ENCODE measurements at places on chromosomes 11 and 22.

- no peaks in the 10 kb centered on the region for H3K36me3 ChIP-seq
- no peak for DNase-seq
- no peaks in the 10 kb centered on the region for H3K4me1 ChIP-seq
These were observed 8.6 kb upstream of the ARHGAP8 start for GRCh38 chr22:44743804-44744211.

DNA sequence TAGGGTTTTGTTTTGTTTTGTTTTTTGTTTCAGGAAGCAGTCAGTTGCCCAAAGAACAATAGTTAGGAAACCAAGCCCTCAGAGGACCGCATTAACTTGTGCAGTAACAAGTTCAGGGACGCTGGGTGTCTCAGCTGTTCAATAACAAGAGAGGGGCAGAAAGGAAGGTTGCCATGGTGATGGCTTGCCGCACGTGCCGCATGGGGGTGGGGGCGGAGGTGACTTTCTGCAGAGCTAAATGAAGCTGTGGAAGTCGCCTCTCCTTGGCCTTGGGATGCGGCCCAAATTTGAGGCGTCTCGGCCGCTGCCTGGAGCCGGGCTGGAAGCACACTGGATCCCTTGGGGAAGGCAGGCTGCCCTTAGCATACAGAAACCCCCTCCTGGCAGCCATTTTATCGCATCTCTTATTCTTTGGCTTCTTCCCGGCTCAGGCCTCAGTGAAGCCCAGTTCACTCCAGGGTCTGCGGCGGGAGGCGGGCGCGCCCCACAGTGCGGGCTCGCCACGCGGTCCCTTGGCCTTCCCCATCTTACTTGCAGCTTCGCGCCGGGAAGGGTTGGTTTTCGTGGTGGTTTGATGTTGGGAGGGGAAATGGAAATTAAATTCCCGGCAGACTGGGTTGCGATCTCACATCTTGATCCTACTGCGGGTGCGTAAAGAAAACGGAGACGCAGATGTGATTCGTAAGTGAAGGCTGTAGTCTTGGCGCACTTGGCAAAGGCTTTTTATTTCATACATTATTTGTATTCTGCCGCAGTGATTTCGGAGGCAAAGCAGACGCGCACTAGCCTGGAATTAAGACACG, 94.3 kb downstream of the SLC17A6 start:
- peaks cover 35% of the 10 kb centered on the region for H3K27me3 ChIP-seq
- peak; percentile 2 for DNase-seq
- H3K4me3 ChIP-seq: peak overlapping the region; percentile 45
- peaks cover 14% of the 10 kb centered on the region for H3K4me1 ChIP-seq
- H3K36me3 ChIP-seq: no peaks in the 10 kb centered on the region

DNA sequence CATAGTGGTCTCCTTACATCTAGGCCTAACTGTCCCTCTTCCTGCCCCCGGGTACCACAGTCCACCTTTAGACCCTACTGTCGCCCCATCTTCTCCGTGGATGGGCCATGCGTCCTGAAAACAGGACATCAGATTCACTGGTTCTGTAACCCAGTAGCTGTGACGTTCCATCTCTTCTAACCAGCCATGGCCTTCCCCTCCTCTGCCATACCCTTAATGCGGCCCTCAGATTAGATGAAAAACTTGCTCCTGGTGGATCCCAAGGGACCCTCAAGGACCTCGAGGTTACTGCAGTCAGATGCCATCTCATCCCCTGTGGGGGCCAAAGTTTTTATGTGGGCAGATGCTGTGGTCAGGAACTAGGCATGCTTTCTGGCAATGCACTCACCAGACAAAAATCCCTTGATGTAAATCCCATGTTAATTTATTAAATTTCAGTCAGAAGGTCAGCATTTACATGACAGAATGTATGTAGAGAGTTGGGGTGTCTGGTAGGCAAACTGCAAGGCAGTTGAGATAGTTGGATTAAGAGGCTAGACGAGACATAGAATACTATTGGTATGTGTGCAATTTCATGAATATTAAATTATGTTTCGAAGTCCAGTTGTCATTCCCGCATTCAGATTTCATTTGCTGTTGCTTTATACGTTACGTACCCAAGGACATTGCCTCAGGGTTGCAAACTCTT, 64.3 kb downstream of the WNT11 start:
- H3K27ac ChIP-seq: no peak overlapping the region
- peaks cover 3% of the 10 kb centered on the region for H3K36me3 ChIP-seq
- H3K4me3 ChIP-seq: no peak overlapping the region
- DNase-seq: no peak

- H3K27ac ChIP-seq: peak overlapping the region; percentile 76
- H3K36me3 ChIP-seq: peaks cover 36% of the 10 kb centered on the region
- DNase-seq: no peak
- H3K4me3 ChIP-seq: no peak overlapping the region
- no peaks in the 10 kb centered on the region for H3K27me3 ChIP-seq
- peaks cover 13% of the 10 kb centered on the region for H3K4me1 ChIP-seq
These were observed 39.7 kb downstream of the ACAT1 start for GRCh38 chr11:108160970-108161566.

DNA sequence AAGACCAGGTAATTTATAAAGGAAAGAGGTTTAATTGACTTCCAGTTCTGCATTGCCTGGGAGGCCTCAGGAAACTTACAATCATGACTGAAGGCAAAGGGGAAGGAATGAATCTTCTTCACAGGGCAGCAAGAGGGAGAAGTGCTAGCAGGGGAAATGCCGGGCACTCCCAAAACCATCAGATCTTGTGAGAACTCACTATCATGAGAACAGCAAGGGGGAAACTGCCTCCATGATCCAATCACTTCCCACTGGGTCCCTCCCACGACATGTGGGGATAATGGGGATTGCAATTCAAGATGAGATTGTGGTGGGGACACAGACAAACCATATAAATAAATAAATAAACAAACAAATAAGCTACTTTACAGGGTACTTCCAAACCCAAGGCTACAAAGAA, 28.8 kb upstream of the EXPH5 start:
- H3K36me3 ChIP-seq: no peaks in the 10 kb centered on the region
- H3K4me1 ChIP-seq: peaks cover 35% of the 10 kb centered on the region
- no peak overlapping the region for H3K27ac ChIP-seq
- peaks cover 16% of the 10 kb centered on the region for H3K27me3 ChIP-seq

DNA sequence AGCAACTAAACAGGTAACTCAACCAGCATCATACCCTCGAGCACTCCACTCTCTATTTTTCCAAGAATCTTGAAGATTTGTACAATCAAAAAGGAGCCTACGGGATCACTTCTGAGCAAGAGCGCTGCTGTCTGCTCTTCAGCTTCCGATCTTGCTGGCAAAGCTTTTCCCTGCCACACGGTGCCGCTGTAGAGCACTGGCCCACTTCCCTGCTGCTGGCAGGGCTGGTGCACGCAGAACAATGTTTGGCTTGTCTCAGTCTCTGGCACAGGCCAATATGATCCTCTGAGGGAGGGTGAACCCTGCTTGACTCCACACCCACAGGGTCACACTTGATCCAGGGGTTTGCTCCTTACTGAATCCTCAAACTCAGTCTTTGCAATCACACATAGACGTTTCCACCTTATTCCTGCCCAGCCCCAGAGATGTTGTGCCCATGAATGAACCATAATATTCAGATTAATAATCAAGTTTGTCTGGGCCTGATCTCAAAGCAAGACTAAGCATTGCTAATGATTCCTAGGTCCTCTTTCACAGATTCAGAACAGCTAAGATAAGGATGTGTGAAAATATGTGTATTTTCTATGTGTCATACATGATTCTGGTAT, 536.6 kb downstream of the SOX6 start:
- no peak overlapping the region for H3K4me3 ChIP-seq
- peaks cover 14% of the 10 kb centered on the region for H3K4me1 ChIP-seq
- H3K36me3 ChIP-seq: no peaks in the 10 kb centered on the region
- H3K27me3 ChIP-seq: peaks cover 11% of the 10 kb centered on the region
- peak; percentile 39 for DNase-seq

- no peak overlapping the region for H3K4me3 ChIP-seq
- peaks cover 3% of the 10 kb centered on the region for H3K4me1 ChIP-seq
- no peaks in the 10 kb centered on the region for H3K36me3 ChIP-seq
- no peak for DNase-seq
- H3K27me3 ChIP-seq: no peaks in the 10 kb centered on the region
These were observed 31.9 kb downstream of the POU2AF1 start for GRCh38 chr11:111347002-111347722.

DNA sequence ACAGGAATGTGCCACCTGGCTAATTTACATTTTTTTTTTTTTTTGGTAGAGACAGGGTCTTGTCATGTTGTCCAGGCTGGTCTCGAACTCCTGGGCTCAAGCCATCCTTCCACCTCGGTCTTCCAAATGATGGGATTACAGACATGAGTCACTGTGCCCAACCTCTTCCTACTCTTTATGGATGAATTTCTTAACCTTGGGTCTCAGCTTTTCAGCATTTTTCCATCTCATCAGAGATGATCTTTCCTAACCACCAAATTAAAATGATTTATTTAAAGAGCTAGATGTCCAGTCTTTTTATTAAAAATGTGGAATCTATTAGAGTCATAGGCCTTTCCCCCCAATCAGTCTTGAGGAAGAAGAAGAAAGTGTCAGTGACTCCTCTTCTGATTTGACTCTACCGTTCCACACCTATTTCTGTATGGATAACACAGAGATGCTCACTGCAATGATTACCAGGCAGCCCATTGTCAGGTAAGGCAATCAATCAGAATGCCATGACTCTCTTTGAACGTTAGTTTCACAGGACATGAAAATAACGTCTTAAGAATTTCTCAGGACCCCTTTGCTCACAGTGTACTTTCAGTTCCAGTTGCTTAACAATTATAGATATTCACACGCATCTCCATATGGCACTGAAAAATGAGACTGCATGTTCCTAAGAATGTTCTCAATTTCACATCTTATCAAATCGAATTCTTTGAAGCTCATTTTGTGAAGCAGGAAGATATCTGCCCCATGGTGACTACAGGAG, 51.0 kb downstream of the MIAT start:
- H3K4me3 ChIP-seq: no peak overlapping the region
- H3K4me1 ChIP-seq: peaks cover 16% of the 10 kb centered on the region
- H3K27ac ChIP-seq: peak overlapping the region; percentile 26
- no peak for DNase-seq

GRCh38 chr11:100675115-100675650, 11.9 kb upstream of the ARHGAP42 start:
- no peaks in the 10 kb centered on the region for H3K36me3 ChIP-seq
- peaks cover 2% of the 10 kb centered on the region for H3K27me3 ChIP-seq
- H3K27ac ChIP-seq: no peak overlapping the region
- H3K4me1 ChIP-seq: no peaks in the 10 kb centered on the region
- DNase-seq: no peak

GRCh38 chr11:74011360-74012073, 2.6 kb upstream of the UCP3 start:
- H3K4me1 ChIP-seq: peaks cover 91% of the 10 kb centered on the region
- no peaks in the 10 kb centered on the region for H3K27me3 ChIP-seq
- H3K4me3 ChIP-seq: peak overlapping the region; percentile 52
- peaks cover 31% of the 10 kb centered on the region for H3K36me3 ChIP-seq
- peak; percentile 64 for DNase-seq

DNA sequence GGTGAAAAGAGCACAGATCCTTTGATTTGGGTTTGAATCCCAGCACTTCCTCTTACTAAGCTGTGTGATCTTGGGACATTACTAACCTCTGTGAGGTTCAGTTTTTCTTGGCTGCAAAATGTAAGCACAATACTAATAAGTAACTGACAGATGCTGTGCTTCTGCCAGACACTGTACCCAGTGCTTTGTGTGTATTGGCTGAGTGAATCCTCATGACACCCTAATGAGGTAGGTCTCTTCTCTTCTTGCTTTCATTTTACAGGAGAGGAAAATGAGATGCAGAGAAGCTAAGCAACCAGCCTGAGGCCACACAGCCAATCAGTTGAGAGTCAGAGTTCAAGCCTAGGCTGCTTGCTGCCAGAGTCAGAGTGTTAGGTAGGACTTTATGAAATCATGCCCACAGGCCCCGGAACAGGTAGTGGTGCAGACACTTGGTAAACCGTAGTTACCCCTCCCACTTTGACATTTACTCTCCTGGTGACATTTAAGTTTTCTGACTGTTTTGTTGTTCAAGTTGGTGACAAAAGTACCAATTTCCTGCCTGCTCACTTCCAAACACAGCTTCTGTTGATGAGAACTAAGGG, 21.2 kb downstream of the PTPRJ start:
- peak; percentile 73 for DNase-seq
- H3K27me3 ChIP-seq: no peaks in the 10 kb centered on the region
- peaks cover 96% of the 10 kb centered on the region for H3K4me1 ChIP-seq
- H3K27ac ChIP-seq: peak overlapping the region; percentile 96

GRCh38 chr11:93520726-93521509, 22.3 kb downstream of the SMCO4 start:
- DNase-seq: no peak
- H3K27me3 ChIP-seq: no peaks in the 10 kb centered on the region
- no peaks in the 10 kb centered on the region for H3K36me3 ChIP-seq
- H3K4me1 ChIP-seq: peaks cover 13% of the 10 kb centered on the region
- no peak overlapping the region for H3K4me3 ChIP-seq
- H3K27ac ChIP-seq: no peak overlapping the region

GRCh38 chr11:48043111-48043990, 63.0 kb downstream of the PTPRJ start:
- no peak overlapping the region for H3K27ac ChIP-seq
- peaks cover 65% of the 10 kb centered on the region for H3K4me1 ChIP-seq
- H3K4me3 ChIP-seq: no peak overlapping the region
- H3K36me3 ChIP-seq: no peaks in the 10 kb centered on the region

- peaks cover 21% of the 10 kb centered on the region for H3K27me3 ChIP-seq
- DNase-seq: no peak
- no peak overlapping the region for H3K4me3 ChIP-seq
- H3K36me3 ChIP-seq: peaks cover 15% of the 10 kb centered on the region
- no peak overlapping the region for H3K27ac ChIP-seq
These were observed 41.5 kb downstream of the OR4D9 start for GRCh38 chr11:59552844-59553243.

DNA sequence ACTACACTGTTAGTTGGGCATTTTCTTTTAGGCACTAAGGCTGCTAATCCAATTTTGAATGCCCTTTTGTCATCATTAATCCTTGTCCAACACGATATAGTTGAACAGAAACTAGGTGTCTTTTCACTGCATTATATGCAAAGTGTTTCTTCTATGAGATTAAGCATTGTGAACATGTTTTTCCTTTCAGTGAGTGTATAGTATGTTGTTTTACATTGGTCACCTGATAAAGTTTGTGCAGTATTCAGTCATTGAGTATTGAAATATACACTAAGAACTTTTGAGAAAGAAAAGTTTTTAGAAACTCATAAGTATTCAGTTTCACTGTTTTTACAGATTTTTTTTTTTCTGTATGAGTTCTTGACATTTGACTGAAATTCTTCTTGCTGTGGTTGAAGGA, 59.0 kb downstream of the ZC3H12C start:
- H3K27me3 ChIP-seq: no peaks in the 10 kb centered on the region
- H3K4me3 ChIP-seq: no peak overlapping the region
- DNase-seq: no peak
- no peaks in the 10 kb centered on the region for H3K4me1 ChIP-seq

- no peak overlapping the region for H3K27ac ChIP-seq
- peaks cover 10% of the 10 kb centered on the region for H3K27me3 ChIP-seq
- DNase-seq: no peak
- no peaks in the 10 kb centered on the region for H3K4me1 ChIP-seq
- no peak overlapping the region for H3K4me3 ChIP-seq
These were observed 82.3 kb downstream of the RASSF10 start for GRCh38 chr11:13091373-13091772.

GRCh38 chr11:126063507-126063852, 814 bp upstream of the CDON start:
- peak overlapping the region; percentile 77 for H3K4me3 ChIP-seq
- no peak for DNase-seq
- peaks cover 9% of the 10 kb centered on the region for H3K4me1 ChIP-seq
- H3K36me3 ChIP-seq: peaks cover 2% of the 10 kb centered on the region
